ENCODE measurements at places on chromosomes 13 and 19.

DNA sequence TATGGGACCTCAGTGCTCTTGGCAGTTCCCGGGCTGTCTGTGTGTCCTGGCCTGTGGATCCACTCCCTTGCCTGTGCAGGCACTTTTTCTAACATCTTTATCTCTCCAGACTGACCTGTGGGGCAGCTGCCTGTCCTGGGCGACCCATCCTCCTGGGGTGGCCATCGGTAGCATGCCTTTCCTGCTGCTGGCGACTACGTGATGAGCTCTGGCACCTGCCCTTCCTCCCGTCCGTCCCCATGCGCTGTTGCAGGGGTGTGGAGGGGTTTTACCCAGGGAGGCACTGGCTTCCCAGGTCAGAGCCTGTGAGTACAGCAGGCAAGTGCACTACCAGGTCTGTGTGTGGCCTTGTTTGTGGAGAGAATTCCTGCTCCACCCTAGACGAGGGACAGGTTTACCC lies 93.3 kb downstream of the KDM4B start:
- DNase-seq = no peak

DNA sequence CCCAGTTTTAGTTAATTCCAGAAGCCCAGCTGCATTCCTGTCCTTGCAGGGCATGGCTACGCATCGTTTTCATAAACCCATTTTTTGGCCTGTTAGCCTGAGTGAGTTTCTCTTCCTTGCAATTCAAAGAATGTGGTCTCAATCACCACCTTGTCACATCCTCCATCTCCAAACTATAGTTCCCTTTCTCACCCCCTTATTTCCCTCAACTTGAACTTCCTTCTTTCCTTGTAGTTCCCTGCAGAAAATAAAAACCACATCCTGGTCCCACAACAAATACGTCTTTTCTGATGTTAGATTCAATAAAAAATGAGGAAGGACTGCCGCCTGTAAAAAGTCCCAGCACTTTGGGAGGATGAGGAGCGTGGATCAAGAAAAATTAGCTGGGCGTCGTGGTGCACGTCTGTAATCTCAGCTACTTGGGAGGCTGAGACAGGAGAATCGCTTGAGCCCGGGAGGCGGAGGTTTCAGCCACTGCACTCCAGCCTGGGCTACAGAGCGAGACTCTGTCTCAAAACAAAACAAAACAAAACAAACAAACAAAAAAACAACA lies 13.2 kb downstream of the ADGRE3 start:
- DNase-seq = no peak

DNA sequence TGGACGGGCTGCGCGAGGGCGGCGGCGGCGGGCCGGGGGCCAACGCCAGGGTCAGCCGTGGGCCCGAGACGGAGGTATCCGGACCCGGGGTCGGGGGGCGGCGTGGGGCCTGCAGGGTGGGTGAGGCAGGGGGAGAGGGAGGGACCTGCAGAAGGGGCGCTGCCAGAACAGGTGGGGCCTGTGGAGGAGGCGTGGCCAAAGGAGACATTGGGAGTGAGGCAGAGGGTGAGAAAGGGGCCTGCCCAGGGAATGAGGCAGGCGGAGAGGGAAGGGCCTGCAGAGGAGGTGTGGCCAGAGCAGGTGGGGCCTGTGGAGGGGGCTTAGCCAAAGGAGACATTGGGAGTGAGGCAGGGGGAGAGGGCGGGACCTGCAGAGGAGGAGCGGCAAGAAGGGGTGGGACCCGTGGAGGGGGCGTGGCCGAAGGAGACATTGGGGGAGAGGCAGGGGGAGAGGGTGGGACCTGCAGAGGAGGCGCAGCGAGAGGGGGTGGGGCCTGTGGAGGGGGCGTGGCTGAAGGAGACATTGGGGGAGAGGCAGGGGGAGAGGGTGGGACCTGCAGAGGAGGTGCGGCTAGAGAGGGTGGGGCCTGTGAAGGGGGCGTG lies 4.2 kb downstream of the PRR36 start:
- peak; percentile 18 for DNase-seq

DNA sequence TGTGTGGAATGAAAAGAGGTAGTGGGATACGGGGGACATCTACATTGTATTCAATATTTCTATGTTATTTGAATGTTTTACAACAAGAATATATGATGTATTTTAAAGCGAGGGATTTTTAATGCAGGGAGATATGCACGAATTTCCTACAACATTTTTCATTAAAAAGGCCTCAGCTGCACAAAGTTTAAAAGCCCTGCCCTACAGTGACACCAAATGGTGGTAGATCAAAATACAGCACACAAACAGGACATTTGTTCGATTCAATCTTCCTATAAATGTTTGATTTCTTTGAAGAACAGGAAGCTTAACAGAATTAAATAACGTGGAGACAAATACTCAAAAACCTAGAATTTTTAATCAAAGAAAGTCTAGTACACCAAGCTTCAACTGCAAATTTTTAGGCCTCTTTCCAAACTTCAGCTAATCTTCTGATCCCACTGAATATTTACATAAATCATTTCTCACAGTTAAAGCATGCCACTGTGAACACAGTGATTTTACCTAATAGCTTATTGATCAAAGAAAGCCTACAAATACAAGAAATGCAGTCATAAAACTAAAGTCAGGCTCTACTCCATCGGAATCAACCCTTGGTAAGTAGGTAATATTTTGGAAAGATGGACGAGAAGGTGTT lies 257.2 kb downstream of the DIAPH3 start:
- no peak for DNase-seq

DNA sequence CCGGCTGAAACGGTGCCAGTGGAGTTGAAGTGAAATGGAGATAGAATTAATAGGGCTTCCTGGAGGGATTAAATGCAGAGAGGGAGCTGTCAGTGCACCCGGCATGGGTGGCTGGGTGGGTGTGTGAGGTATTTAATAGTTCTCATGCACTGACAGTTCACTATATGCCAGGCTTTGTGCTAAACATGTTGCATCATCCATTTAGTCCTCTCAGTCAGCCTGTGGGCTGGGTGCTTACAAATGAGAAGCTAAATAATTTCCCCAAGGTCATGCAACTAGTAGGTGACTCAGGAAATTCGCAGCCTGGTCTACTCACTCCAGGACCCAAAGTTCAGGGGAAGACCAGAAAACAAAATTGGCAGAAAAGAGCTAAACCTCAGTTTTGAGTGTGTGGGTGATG lies 63.5 kb upstream of the SPATA13 start:
- no peak for DNase-seq

Data from DMS153 (cell line).